ENCODE measurements at places on chromosomes 4 and X. TPM values are rescaled to one million over a fixed set of nuclear protein-coding genes. Genes with fewer than 3 reads are reported as not detected.

The TET2 gene
- total RNA-seq: 10.4 TPM

- no peak for DNase-seq
Measured at GRCh38 chr4:174563399-174563798, 41.1 kb upstream of the HPGD start.

DNA sequence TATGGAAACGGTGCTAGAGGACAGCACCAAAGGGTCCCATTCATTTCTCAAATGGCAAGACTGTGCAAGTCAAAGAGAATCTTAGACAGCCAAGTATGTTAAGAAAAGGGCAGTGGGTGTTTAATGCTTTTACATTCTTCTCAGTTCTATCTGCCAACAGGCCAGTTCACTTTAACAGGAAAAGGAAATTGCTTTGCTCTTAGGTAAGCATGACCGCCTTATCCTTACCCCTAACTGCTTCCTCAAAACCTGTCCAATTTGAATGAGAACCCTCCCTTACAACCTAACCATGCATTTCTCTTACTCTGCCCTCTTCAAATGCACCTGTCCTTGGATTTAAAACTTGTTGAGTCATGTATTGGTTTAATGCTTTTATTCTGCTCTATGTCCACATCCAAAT lies 44.5 kb upstream of the BLTP1 start:
- no peak for DNase-seq

GRCh38 chr4:140252141-140252741 lies 98.3 kb upstream of the MAML3 start:
- DNase-seq: peak; percentile 50

GRCh38 chr4:36651253-36651652 lies 369.8 kb downstream of the DTHD1 start:
- DNase-seq: no peak

DNA sequence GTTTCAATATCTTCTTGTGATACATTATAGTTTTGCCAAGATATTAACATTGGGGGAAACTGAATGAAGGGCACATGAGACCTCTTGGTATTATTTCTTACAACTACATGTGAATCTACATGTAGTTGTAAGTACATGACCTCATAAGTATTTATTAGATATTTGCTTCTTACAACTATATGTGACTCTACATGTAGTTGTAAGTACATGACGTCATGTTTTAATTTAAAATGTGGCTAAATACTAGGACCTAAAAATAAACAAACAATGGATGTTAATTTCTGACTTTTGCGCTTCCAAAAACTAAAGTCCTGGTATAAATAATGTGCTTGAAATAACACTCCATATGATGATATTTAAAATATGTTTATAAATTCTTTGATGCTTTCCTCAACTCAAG lies 190.2 kb downstream of the CBLL2 start:
- no peak for DNase-seq

DNA sequence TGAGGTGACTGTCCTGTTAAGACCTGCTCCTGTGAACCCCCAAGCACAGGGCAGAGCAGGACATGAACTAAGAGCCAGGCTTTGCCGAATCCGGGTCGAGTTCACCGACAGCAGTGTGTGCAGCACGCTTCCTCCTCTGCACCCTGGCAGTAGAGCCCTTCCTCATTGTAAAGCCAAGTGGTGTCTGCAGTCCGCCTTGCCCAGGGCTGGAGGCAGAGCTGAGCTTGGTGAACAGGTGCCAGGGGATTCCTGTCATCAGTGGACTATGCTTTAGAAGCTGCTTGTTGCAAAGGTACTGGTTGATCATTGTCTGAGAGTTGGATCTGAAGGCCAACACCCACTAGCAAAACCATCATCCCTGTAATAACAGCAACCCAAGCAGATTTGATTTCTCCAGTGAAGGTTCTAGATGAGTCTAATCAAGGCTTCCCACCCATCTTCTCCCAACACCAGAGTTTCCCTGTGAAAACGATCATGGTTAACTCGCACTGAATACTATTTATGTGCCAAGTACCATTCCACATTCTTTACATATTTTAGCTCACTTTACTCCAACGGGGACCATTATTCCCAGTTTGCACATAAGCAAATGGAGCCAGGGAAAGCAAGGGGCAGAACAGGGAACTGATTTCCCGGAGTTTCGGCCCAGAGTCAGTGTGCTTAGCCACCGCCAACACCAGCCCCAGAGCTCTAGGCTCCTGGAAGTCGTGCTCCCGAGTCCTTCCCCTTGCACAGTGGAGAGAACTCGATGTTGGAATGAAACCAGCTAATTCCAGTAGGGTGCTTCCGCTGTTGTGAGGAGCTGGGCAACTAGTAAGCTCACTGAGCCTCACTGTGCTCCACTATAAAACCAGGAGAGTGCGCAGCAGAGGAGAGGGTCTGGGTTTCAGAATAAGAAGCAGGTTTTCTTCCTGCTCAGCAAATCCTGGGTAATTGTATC lies 1.4 kb upstream of the SLC34A2 start:
- DNase-seq: peak; percentile 7

The SCML2 gene
- 1.9 TPM for total RNA-seq

- peak; percentile 89 for DNase-seq
Measured at GRCh38 chr4:162163892-162164759, at the start of gene FSTL5. Gene FSTL5 (minus strand): TSS chr4:162164000. CDS start chr4:162111396, 52,604 bp downstream.

The ZNF157 gene
- total RNA-seq: 0.17 TPM

The HSFX3 gene
- not detected for total RNA-seq

DNA sequence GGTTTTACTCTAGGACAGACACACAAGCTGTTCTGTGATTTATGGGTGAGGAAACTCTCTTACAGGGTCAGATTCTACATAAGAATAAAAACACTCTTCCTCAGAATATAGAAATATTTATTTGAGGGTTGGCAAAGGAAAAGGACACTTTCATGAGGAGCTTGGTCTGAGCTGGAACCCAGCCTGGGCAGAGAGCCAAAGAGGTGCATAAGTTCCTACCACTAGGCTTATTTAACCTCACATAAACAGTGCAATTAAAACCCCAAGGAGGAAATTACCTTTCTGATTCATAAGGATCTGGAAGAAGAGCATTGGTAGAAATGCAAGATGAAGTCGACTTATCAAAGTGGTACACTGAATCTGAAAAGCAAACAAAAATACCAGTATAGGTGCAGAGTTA lies 32.9 kb downstream of the SETD7 start:
- peak; percentile 61 for DNase-seq

DNA sequence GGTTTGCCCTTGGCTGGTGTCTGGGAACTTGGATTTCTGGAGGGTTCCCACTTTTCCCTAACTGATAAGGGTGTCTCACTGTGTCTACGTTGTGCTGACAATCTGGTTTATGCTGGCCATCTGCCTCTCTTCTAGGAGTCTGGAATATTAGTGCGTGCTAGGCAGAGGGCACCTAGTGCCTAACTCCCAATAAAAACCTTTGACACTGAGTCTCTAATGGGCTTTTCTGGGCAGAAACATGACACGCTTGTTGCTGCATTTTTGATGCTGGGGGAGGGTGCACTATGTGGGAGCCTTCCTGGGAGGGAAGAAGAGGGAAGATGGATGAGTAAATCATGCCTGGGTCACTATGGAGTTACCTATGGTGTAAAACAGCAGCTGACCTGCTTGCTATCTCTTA lies 16.3 kb upstream of the ZNF41 start:
- DNase-seq: no peak

The GAGE12E gene
- total RNA-seq: not detected

GRCh38 chr4:110164251-110164650 lies 34.2 kb downstream of the ELOVL6 start:
- no peak for DNase-seq

The SASH3 gene
- total RNA-seq: not detected

The RTL9 gene
- not detected for total RNA-seq

DNA sequence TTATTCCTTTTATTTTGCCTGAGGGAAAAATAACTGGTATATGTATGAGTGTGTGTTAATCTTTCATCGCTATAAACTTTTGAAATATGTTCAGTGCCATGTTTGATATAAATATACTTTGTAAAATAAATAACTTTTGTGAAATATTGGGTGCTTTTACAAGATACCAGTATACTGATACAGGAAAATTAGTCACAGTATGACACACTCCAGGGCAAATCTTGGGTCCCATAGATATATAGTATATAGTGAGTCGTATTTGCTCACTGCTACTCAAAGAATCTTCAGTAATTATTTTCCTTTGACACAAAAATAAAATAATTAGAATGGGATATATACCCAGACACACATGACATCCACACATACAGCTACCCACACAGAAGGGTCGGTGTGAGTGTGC lies 472.3 kb downstream of the GRID2 start:
- no peak for DNase-seq

DNA sequence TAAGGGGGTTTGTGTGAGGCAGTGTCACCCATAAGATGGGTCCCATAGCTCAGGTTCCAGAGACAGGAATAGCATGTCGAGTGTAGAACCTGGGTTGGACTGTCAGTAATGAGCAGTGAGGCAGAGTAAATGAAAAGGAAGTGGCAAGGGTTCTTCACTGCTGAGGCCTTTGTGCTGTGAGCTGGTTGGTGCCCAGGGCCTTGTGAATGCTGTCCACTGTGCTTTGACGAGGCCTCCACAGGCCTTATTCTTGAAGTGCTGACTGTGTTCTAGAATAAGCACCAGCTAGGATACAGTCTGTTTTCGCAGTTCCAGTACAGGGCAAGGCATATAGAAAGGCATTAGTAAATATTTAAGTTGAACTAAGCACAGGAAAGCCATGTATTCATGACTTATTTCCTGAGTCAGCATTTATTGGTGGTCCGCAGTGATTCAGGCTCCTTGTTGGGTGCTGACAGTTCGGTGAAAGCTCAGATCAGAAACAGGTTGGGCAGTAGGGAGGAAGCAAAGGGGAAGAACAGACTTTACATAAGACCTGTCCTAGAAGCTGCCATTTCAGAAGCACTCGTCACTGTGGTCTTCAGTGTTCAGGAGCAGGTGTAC lies 25.6 kb upstream of the TADA2B start:
- DNase-seq: no peak

GRCh38 chrX:133660281-133660680 lies 245.0 kb upstream of the GPC4 start:
- DNase-seq: no peak

GRCh38 chr4:1826531-1827350 lies 29.2 kb downstream of the LETM1 start:
- DNase-seq: no peak

- no peak for DNase-seq
Measured at GRCh38 chr4:136829280-136829679, 703.0 kb downstream of the PCDH18 start.

GRCh38 chr4:4459181-4459580 lies 72.3 kb downstream of the NSG1 start:
- no peak for DNase-seq

DNA sequence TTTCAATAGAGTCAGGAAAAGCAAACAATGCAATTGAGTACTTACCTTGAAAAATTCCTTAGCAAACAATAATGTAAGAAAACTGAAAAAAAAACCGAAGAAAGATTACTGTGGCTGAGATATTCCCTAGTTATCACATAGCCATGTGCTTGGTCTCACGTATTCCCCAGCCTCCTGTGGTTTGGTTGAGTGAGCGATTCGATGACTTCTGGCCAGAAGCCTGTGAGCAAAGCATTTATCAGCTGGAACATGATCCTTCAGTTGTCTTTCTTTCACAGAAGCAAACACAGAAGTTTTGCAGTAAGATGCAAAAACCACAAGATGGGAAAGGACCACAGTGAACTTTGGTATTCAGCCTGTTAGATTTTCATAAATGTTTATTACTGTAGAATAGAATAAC lies 1754.3 kb upstream of the AGA start:
- DNase-seq: no peak

The DSPP gene
- not detected for total RNA-seq

- no peak for DNase-seq
Measured at GRCh38 chr4:2852481-2852921, 8.9 kb downstream of the ADD1 start.

DNA sequence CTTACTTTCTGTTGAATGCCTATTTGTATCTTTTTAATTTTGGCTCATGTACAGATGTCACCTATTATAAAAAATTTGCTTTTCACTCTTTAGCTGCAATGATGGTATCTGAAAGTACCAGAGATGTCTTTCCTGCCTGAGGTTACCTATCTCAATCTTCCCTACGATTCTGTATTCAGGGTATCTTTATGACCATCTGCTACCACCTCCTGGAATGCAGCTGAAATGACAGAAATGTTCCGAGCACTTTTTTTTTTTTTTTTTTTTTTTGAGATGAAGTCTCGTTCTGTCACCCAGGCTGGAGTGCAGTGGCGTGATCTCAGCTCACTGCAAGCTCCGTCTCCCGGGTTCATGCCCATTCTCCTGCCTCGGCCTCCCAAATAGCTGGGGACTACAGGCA lies 136.4 kb downstream of the REPS2 start:
- DNase-seq: peak; percentile 36

The YTHDC1 gene
- 43.3 TPM for total RNA-seq

DNA sequence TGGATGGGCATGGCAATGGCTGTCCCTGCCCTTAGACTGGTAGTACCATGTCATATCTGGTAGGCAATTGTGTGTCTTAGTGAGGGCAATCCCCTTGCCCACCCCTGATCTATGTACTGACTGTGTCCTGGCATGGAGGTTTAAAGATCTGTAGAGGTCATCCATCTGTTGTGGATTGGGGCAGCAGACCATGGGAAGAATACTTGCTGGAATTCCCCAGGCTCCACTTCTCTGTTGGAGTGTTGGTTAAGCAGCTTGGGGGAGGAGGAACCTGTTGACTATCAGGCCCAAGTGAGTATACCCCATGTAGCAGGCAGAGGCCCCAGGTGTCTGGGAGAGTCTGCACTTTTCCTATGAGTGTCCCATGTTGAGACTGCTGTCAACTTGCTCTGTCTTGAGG lies 246.7 kb upstream of the DIPK2B start:
- no peak for DNase-seq

- DNase-seq: no peak
Measured at GRCh38 chr4:51845711-51846110, 2.8 kb downstream of the DCUN1D4 start.

The S100P gene
- not detected for total RNA-seq

- DNase-seq: peak; percentile 24
Measured at GRCh38 chrX:154490021-154490413, 412 bp downstream of the SLC10A3 start.

GRCh38 chr4:32087211-32087610 lies 1367.0 kb downstream of the PCDH7 start:
- DNase-seq: no peak

The PYURF gene
- 78.1 TPM for total RNA-seq

DNA sequence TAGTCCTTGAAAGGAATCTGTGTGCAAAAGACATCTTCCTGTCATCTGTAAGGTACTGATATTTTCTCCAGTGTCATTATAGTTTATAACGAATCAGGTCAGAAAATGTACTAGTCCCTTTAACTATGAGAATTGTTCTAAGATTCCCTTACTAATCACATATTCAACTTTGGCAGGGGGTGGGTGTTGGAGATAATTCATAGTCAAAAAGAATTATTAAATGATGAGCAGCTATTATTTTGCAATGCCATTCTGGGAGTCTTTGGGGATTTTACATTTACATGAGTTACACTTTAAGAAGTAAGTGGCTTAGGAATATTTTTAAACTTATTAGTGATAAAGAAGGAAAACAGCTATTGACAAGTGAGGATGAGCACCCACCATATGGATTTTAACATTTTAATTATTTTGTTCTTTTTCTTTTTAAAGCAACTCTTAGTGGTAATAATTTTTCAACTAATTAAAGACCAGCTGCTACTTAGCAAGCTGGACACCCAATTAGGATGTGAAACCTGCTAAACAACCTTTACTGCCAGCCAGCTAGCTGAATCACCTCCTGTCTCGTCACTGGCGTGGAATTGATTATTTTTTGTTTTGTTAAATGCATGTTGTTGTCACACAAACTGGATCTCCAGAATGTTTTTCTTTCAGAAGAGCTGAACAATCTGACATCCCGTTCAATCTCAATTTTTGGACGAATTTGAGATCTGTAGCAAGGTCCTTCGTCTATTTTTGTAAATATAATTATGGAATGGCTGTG lies 219.2 kb downstream of the ARAP2 start:
- DNase-seq: no peak

The CSN1S1 gene
- not detected for total RNA-seq

GRCh38 chrX:16851421-16851820 lies 18.7 kb downstream of the RBBP7 start:
- DNase-seq: no peak

The CLTRN gene
- 0.09 TPM for total RNA-seq
